HFFc6 (cell line): ENCODE measurements at places on chromosomes 6 and 20.

- no peaks in the 10 kb centered on the region for H3K36me3 ChIP-seq
- no peak overlapping the region for H3K4me3 ChIP-seq
- peaks cover 38% of the 10 kb centered on the region for H3K27me3 ChIP-seq
- peaks cover 10% of the 10 kb centered on the region for H3K4me1 ChIP-seq
Observed at GRCh38 chr20:58213121-58213520, 15.3 kb downstream of the ANKRD60 start.

DNA sequence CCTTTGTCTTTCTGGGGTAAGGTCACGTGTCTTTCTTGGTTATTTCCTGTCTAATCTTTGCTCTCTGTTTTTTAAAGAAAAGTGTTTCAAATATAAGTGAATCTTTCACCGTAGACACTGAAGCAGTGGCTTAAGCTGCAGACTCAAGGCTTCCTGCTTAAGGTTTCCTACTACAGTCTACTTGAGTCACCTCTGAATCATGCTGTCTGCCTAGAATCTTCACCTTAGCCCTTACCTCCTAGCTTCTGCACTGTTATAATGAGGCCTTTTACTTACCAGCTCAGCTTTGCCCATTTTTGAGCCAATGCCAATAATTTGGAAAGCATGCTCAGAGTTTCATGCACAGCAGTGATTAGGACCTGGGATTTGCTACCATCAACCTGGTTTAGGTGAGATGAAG lies 30.6 kb downstream of the ADGRF4 start:
- H3K27ac ChIP-seq: no peak overlapping the region
- no peak for DNase-seq
- no peaks in the 10 kb centered on the region; the same call in 1 of the 2 replicates for H3K27me3 ChIP-seq
- H3K36me3 ChIP-seq: no peaks in the 10 kb centered on the region
- no peaks in the 10 kb centered on the region; the same call in 1 of the 2 replicates for H3K4me1 ChIP-seq

DNA sequence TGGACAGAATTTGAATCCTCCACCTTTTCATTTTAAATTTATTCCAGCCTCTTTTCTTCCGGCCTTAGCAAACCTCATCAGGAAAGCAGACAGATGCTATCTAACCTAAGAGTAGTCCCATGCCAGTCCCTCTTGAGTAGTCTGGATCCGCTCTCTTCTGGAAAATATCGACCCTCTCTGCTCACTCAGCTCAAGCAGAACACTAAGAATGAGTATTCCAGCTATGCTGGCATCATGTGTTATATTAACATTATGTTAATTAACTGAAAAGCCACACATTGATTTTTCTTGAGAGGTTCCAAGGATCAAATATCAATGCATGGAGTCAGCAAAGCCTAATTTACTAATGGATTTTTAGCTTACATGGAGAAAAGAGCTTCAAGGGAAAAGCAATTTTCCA lies 161.4 kb downstream of the ID4 start:
- H3K27me3 ChIP-seq: no peaks in the 10 kb centered on the region; the same call in none of the 2 replicates
- no peak for DNase-seq
- H3K4me1 ChIP-seq: no peaks in the 10 kb centered on the region
- H3K4me3 ChIP-seq: no peak overlapping the region
- H3K36me3 ChIP-seq: no peaks in the 10 kb centered on the region

DNA sequence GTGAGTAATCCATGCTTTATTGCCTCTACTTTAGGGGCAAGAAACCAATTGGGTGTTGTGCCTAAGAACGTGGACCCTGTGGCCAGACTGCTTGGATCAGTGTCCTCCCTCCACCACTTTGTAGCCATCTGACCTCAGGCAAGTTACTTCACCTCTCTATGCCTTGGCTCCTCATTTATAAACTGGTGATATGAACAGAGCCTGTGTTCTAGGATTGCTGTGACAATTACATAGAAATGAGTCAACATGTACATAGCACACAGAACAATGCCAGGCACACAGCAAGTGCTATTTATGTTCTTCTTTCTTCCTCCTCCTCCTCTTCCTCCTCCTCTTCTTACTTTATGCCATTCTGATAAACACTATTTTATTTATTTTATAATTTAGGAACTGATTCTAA lies 339.4 kb downstream of the CD83 start:
- DNase-seq: no peak
- H3K4me1 ChIP-seq: peaks cover 27% of the 10 kb centered on the region
- no peak overlapping the region for H3K27ac ChIP-seq
- H3K36me3 ChIP-seq: no peaks in the 10 kb centered on the region
- H3K4me3 ChIP-seq: no peak overlapping the region

DNA sequence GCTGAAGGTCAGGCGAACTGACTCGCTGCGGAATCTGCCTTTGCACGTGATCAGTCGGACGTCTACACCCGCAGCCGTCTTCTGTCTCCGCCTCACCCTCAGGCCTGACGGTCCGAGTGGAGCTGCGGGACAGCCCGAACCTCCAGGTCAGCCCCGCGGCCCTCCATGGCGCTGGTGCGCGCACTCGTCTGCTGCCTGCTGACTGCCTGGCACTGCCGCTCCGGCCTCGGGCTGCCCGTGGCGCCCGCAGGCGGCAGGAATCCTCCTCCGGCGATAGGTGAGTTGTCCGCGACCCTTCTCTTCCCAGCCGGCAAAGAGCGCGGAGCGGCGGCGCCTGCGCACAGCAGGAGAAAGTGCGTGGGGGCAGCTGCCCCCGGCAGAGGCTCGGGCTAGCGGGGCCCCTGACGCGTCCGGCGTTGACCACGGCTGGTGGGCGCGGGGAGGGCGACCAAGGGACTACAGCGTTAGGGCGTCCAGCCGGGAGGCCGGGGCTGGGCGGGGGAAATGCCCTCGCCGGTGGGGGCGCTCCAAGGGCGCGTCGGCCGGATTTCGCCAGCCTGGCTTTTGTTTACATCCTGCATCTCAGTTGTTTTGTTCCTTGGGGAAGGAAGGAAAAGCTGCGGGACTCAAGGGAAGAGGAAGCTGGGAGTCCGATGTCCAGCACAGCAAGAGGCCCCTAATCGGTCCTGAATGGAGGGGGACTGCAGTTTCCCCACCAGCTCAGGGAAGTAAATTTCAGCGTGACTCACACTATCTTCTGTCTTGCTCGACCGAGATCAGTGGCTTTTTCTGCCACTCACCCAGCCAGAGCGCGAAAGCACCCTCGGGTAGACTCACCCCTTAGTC lies at the start of gene SMPDL3A:
TSS of gene SMPDL3A (plus strand) at position 77 of the 846 bp plus-strand sequence. CDS start at position 166, 89 bp downstream.
- H3K27me3 ChIP-seq: no peaks in the 10 kb centered on the region; the same call in 1 of the 2 replicates
- peaks cover 42% of the 10 kb centered on the region for H3K4me1 ChIP-seq
- peak; percentile 80 for DNase-seq
- H3K27ac ChIP-seq: peak within 1 kb of the TSS; percentile 85
- no peaks in the 10 kb centered on the region for H3K36me3 ChIP-seq

GRCh38 chr6:134447883-134448387 lies 130.0 kb upstream of the SGK1 start:
- peak; percentile 92 for DNase-seq
- H3K36me3 ChIP-seq: no peaks in the 10 kb centered on the region
- no peaks in the 10 kb centered on the region for H3K27me3 ChIP-seq
- peak overlapping the region; percentile 53 for H3K4me3 ChIP-seq
- peaks cover 56% of the 10 kb centered on the region for H3K4me1 ChIP-seq
- peak overlapping the region; percentile 85 for H3K27ac ChIP-seq

GRCh38 chr6:135267085-135267484 lies 86.0 kb downstream of the MYB start:
- H3K4me3 ChIP-seq: no peak overlapping the region
- no peak for DNase-seq
- H3K27me3 ChIP-seq: peaks cover 7% of the 10 kb centered on the region
- H3K27ac ChIP-seq: no peak overlapping the region

GRCh38 chr6:147479857-147480256 lies 28.6 kb upstream of the SAMD5 start:
- H3K4me3 ChIP-seq: no peak overlapping the region
- H3K36me3 ChIP-seq: no peaks in the 10 kb centered on the region
- no peak overlapping the region for H3K27ac ChIP-seq
- no peak for DNase-seq
- no peaks in the 10 kb centered on the region; the same call in 1 of the 2 replicates for H3K27me3 ChIP-seq

DNA sequence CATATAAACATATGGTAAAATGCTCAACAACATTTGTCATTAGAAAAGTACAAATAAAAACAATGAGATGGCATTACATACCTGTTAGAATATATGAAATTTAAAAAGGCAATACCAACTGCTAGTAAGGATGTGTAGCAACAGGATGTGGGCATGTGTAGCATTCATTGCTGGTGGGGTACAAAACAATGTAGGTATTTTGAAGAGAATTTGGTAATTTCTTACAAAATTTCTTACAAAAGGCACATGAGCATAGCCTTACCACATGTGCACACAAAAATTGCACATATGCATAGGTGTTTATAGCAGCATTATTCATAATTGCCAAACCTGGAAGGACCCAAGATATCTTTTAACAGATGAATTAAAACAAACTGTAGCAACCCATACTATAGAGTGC lies 1355.1 kb upstream of the CITED2 start:
- H3K27me3 ChIP-seq: no peaks in the 10 kb centered on the region
- peaks cover 27% of the 10 kb centered on the region for H3K36me3 ChIP-seq
- no peak overlapping the region for H3K4me3 ChIP-seq
- H3K4me1 ChIP-seq: peaks cover 22% of the 10 kb centered on the region
- no peak overlapping the region for H3K27ac ChIP-seq
- no peak for DNase-seq

DNA sequence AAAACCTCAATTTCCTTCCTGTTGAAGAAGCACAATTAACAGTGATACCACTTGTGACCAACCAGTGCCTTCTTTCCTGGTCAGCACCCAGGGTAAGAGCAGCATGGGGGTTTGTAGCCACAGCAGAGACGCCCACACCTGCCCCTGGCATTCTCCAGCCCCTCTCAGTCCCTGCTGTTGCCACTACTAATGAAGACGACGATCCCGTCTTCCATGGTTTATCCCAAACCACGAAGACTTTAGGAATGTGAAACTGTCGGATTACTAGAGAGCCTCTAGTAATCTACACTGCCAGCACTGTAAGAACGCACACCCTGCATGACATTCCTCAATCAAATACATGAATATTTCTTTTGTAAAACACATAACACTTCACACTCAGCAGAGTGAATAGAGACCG lies 60.0 kb downstream of the GINS1 start:
- no peak overlapping the region for H3K27ac ChIP-seq
- H3K4me1 ChIP-seq: no peaks in the 10 kb centered on the region
- H3K4me3 ChIP-seq: no peak overlapping the region
- no peaks in the 10 kb centered on the region for H3K27me3 ChIP-seq
